ENCODE measurements at places on chromosomes 6 and 20.

DNA sequence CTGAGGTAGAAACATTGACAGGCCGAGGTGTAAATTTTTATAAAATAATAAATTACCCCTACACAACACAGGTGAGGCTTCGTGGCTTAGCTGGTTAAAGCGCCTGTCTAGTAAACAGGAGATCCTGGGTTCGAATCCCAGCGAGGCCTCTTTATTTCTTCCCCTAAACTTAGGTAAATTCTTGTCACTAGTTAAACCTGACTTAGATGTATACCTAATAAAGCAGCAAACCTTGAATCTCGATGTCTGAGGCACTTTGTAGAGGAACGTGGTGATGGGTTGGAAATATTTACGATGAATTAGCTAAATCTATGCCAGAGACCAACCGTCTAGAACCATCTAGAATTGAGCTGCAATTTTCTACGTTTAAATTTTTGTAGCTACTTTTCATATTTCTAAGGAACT, 185.6 kb downstream of the OR2B2 start:
- no peak for DNase-seq

DNA sequence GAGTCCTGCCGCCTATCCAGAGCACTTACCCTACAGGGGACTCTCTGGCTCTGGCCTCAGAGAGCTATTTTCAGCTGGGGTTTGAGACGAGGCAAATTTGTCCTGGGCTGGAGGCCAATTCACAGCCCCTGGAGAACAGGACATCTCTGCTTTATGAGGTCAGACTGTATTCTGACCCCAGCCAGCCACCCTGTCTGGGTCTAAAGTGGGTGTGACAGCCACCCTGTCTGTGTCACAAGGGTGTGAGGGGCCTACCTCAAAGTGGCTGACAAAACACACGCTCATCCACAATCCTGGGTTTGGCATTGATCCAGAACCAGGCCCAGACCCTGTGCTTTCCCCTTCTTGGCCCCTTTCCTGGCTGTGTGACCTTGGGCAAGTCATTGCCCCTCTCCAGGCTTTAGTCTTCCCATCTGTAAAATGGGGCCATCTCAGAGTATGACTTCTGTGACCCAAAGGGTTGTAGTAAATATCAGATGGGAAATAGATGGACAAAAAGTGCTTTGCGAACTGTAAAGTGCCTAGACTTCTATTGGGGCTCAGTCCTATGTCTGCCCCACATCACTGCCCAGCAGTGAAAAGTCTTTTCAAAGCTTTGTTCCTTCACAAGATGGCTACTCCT, 44.1 kb upstream of the TGM2 start:
- DNase-seq, result no peak

- no peak for DNase-seq
Measured at GRCh38 chr6:166834049-166834448, 122.3 kb downstream of the RNASET2 start.

- DNase-seq, result no peak
Measured at GRCh38 chr6:143205585-143205984, 144.9 kb downstream of the AIG1 start.

DNA sequence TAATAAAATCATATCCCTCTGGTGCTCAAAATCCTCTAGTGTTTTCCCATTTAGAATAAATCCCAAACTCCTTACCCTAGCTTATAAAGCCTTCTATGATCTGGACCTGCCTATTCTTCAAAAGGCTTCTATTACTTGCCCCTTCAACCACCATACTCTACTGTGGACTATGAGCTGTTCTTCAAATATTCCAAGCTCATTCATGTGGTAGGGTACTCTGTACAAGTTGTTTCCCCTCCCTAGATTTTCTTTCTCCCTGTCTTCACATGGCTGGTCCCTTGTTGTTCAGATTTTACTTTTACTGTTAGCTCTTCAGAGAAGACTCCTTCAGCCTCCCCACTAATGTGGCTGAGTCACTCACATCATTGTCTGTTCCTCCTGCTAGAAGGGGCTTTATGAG, 193.2 kb downstream of the OGFRL1 start:
- DNase-seq, result no peak

GRCh38 chr6:11944111-11944510, 68.0 kb upstream of the HIVEP1 start:
- DNase-seq, result no peak
